GM20000 (cell line): ENCODE measurements at places on chromosomes 2 and 18.
A peak's percentile ranks its signal among the peaks of the same experiment; 100 is the strongest.

GRCh38 chr2:231399046-231399852 lies 3.7 kb downstream of the B3GNT7 start:
- no peak for DNase-seq

DNA sequence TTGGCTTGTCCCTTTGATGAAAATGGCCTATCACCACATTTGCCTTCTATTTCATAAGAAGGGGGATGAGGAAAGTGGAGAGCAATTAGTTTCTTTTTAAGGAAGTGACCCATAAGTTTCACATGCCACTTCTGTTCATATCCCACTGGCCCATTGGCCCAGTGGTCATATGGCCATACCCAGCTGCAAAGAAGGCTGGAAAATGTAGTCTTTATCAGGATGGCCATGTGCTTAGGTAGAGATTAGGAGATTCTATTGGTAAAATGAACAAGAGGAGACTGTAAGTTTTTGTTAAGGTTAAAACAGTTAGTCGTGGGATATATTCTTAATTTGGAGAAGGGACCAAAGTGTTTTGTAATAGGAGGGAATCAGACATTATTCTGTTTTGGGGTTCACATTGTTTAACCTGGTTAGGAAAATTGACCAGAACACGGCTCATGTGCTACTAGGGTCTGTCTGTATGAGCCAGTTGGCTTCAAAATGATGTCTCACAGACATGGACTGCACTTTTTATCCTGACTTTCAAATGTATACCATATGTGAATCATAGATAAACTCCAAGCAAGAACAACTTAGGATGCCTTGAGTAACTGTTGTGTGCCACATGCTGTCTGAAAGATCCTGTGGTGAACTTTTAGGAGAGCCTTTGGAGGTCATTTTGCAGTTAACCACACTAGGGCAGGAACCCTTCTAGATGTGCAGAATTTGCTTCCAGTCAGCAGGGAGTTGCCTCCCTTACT lies 17.3 kb downstream of the PLCL1 start:
- DNase-seq: no peak

DNA sequence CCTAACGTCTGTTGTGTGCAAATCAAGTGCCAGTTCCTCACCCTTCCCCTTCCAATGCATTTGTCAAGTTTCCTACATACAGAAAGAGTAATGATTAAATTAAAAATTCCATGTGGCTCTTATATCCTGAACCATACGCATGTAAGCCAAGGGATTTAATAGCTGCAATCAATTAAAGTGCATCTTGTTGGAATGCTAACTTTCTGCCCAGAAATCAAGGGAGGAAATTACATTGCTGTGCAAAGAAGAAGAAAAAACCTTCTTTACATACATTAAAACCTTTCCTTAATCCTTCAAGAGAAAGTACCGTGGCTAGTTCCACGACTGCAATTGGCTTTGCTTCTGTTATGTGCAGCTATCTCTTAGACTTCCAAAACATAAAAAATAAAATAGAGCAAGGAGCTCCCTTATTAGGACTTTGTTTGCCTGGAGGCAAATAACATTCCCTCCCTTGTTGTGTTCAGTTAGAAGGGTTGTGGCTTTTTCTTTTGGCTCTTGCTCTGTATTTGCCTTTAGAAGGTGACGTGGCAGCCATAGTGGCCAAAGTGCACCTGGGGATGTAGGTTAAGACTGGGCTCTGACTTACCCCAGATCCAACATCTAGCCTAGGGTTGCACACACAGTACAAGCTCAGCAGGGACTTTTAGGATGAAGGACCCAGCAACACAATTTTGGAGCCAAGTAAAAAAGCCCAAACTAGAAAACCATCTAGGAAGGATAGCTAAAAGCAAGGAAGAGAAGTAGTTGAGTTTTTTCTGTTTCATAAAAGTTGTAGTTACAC lies 158.3 kb downstream of the ANTXR1 start:
- DNase-seq: no peak

DNA sequence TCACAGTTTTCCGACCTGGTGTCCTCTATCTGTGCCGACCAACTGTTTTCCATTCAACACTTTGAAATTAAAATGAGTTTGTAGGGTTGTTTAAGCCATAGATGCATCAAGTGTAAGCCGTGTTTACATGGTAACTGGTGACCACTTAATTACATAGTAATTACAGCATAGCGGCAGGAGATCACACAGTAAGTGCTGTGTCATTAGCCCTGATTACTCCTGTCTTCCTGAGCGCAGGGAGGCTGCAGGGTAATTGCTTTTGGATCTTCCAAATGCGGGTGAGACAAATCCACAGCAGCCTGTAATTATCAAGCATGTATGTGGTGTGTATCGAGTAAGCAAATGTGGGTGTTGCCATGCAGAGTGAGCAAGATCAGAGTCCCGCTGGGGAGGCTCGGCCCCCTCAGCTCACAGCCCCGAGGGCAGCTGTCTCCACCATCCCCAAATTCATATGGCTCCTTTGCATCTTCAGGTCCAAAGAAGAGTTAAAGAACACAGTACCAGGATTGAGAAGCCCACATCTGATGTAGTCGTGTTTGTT lies 71.5 kb upstream of the HDAC4 start:
- DNase-seq: no peak

DNA sequence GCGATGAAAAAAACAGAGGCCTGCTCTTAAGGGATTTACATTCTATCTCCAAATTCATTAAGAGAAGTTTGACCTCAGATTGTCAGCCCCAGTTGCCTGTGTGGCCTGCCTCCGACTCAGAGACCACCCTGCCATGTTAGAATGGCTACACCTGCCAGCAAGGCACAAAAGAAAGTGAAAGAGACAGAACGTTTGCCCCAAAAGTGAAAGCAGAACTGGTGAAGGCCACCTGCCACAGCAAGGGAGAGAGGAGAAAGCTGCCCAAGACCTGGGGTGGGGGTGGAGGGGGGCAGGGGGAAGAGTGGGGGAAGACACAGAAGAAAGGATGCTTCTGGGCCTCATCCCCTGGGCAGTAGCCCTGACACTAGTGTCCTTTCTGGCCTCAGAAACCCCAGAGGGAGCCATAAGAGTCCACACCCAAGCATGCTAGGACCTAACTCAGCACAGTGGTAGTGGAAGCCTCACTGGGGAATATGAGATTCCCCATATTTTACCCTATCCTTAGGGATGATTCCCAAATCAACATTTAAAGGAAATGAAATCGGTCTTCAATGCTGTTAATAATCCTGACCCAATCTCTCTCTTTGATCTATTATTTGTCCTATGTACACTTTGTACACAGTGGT lies 389.7 kb downstream of the TXNL1 start:
- DNase-seq: peak; percentile 35

DNA sequence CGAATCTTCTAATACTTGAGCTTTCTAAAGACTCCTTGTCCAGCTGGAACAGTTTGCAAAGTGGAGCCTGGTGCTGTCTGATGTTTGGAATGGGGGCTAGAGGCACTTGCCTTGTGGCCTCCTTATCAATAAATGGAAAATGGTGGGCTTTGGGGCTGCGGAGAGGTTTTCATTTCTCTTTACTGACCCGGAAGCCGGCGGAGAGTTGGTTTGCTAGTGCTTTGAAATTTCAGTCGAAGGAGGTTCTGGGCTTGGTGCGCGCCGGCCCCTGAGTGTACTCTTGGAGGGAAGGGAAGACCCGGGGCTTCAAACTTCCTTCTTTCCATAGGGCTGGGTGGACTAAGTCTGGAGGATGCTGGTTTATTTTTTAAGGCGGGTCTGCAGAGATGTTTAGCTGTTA lies 714 bp downstream of the RPIA start:
- DNase-seq: peak; percentile 39

GRCh38 chr2:192443831-192444230 lies 249.1 kb upstream of the TMEFF2 start:
- no peak for DNase-seq

DNA sequence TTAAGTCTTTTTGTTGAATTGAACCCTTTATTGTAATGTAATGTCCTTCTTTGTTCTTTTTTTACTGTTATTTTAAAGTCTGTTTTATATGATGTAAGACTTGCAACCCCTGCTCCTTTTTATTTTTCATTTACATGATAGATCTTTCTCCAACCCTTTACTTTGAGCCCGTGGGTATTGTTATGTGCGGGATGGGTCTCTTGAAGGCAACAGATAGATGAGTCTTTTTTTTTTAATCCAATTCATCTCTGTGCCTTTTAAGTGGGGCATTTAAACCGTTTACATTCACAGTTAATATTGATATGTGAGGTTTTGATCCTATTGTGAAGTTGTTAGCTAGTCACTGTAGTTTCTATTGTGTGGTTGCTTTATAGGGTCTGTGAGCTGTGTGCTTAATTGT lies 120.6 kb downstream of the NCOA1 start:
- no peak for DNase-seq

- DNase-seq: no peak
Measured at GRCh38 chr2:235270291-235270690, 223.6 kb upstream of the AGAP1 start.

GRCh38 chr18:22185273-22185672 lies 15.9 kb downstream of the GATA6 start:
- no peak for DNase-seq

- no peak for DNase-seq
Measured at GRCh38 chr18:62054929-62055498, 131.8 kb downstream of the PIGN start.

GRCh38 chr18:46542545-46542944 lies 114.5 kb downstream of the LOXHD1 start:
- no peak for DNase-seq

- DNase-seq: peak; percentile 36
Measured at GRCh38 chr2:159516241-159516758, 100.0 kb downstream of the BAZ2B start.

GRCh38 chr18:67199993-67200617 lies 316.4 kb downstream of the DSEL start:
- DNase-seq: peak; percentile 26

DNA sequence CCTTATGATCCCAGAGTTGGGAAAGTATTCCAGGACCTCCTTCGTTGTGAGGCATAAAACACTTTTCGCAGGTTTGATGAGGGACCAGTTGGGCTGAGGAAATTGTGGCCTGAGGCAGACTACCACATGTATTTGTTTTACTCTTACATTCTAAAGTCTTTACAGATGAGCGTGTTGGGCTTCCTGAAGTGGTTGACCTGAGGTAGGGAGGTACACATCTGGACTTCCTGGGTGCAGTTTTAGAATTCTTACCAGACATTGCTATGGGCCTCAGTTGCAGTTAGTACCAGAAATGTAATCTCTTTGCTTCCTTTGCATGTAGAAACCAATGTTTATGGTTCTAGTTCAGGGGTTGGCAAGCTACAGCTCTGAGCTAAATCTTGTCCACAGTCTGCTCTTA lies 48.7 kb downstream of the COA5 start:
- no peak for DNase-seq

GRCh38 chr2:216774620-216775019 lies 79.3 kb upstream of the IGFBP5 start:
- no peak for DNase-seq

- no peak for DNase-seq
Measured at GRCh38 chr2:8217468-8218030, 464.3 kb upstream of the ID2 start.

- DNase-seq: no peak
Measured at GRCh38 chr18:4196351-4196750, 258.8 kb downstream of the DLGAP1 start.

GRCh38 chr18:22257022-22257543 lies 87.7 kb downstream of the GATA6 start:
- DNase-seq: no peak

DNA sequence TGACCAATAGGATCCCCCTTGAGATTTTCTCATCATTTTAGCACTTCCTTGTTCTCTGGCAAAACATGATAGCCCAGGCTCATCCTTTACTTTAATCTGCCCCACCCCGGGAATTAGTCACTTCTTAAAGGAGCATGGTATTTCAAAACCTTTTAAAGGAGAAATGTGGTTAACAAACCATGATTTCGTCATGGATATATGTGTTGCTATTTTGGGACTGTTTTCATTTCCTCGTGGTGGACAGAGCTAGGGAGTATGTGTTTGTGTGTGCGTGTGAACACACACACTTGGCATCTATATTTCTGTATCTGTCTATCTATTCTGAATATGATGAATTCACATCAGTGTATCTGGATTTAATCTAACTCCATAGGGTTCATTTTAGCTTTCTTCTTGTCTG lies 128.1 kb downstream of the BIRC6 start:
- no peak for DNase-seq

DNA sequence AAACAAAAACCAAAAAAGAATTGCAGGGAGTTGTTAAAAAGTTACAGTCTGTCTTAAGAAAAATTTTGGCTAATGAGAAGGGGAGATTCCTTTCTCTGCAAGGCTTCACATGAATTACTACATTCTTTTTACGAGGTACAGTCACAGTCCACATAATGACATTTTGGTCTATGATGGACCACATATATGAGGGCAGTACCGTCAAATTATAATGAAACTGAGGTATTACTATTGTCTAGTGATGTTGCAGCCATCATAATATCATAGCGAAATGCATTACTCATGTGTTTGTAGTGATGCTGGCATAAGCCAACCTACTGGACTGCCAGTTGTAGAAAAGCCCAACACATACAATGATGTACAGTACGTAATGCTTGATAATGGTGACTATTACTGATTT lies 12.5 kb downstream of the SERPINB7 start:
- DNase-seq: no peak

GRCh38 chr2:156486147-156486546 lies 50.0 kb downstream of the GPD2 start:
- no peak for DNase-seq

- DNase-seq: peak; percentile 44
Measured at GRCh38 chr2:230793572-230794359, 71.0 kb upstream of the ITM2C start.

- no peak for DNase-seq
Measured at GRCh38 chr18:80196528-80197320, 50.6 kb downstream of the PARD6G start.

DNA sequence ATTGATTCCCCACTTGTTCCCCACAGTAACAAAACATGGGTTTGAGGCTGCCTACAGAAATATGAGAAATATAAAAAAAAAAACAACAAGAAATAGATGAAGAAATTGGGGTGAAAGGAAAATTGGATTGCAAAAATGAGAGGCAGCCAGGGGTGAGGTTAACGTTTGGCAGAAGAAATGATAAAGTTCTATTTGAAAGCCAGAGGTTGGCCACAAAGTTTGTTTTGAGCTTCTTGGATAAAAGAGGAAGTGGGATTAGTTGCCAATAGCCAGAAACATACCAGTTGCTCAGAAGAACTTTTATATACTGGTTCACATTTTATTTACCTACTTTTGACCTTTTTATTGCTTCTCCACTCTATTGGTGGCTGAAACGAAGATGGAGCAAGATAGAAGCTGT lies 67.5 kb downstream of the FASTKD2 start:
- no peak for DNase-seq

- DNase-seq: no peak
Measured at GRCh38 chr2:170436077-170436943, 258.4 kb downstream of the MYO3B start.

GRCh38 chr2:30341500-30342267 lies 105.4 kb upstream of the LCLAT1 start:
- DNase-seq: no peak

GRCh38 chr2:166516712-166517303 lies 22.8 kb upstream of the SCN7A start:
- no peak for DNase-seq

- peak; percentile 2 for DNase-seq
Measured at GRCh38 chr2:238527565-238527964, 100.8 kb downstream of the ASB1 start.
